ENCODE measurements at places on chromosomes 2 and 18.
A peak's percentile ranks its signal among the peaks of the same experiment; 100 is the strongest.

GRCh38 chr2:118348380-118349034 is 260.2 kb downstream of the INSIG2 start:
- DNase-seq = no peak

- DNase-seq = peak; percentile 51
These were observed 113.6 kb downstream of the CDH2 start for GRCh38 chr18:28063271-28063761.

DNA sequence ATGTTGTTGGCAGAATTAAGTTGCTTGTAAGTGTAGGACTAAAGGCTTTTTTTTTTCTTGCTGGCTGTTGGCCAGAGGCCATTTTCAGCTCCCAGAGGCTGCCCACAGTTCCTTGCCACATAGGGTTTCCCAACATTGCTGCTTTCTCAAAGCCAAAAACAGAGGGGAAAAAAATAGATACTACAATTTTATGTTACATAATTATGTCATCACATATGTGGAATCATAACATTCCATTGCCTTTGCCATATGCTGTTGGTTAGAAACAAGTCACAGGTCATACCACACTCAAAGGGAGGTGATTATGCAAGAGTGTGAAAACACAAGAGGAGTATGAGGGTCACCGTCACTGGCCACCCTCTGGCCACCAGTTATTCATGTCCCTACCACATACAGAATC is 154.5 kb downstream of the RTN4 start:
- peak; percentile 52 for DNase-seq

GRCh38 chr2:45011121-45011520 is 1.9 kb upstream of the SIX2 start:
- no peak for DNase-seq

DNA sequence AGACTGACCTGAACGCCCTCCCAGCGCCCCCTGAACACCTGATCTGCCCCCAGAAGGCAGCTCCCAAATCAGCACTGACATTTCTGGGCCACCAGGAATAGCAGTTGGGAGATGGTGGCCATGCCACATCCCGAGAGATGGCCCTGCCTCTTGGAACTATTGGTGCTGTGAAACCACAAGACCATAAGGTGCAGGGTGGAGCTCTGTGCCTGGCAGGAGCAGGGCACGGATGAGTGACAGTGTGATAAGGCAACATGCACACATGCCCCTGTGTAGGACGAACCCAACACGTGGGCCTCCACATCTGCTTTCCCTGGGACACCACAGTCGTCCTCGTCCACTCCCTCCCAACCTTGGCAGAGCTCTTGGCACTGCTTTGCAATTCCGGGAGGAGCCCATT is 26.9 kb downstream of the ANO7 start:
- no peak for DNase-seq

GRCh38 chr2:230901006-230901405 is 24.0 kb downstream of the GPR55 start:
- no peak for DNase-seq

- no peak for DNase-seq
These were observed 14.2 kb downstream of the INPP4A start for GRCh38 chr2:98458667-98459380.

DNA sequence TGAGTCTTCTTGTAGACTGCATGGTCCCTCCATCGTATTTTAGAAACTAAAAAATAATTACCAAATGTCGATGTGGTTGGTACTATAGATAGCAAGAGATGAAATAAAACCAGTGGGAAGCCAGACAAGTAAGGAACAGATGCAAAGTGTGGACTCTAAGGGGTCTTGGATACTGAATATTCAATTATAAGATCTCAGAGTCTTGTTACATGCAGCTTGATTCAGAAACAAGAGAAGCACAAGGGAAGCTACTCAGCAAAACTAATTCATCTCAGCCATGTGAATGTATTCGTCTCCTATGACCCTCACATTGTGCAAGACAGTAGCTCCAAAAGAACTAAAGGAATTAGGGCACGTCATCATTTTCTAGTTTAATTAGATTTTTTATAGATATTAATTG is 80.9 kb downstream of the CDH20 start:
- DNase-seq = no peak

DNA sequence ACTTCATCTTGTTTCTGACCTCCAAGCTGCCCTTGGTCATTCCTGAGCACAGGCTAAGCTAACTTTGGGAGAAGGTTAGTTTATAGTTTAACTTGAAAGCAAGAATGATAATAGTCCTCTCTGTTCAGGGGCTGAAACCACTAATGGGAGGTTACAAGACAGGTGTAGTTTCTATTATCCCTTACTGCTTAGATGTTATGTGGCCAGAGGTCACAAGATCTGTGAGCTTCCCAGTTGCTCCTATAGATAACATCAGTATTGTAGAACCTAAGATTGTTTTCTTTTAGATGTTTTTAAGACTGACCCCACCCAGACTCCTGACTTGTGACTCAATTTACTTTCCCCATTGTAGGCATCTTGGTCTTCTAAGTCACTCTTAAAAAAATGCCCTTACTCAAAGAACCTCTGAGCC is 94.8 kb upstream of the LPIN2 start:
- DNase-seq = no peak

DNA sequence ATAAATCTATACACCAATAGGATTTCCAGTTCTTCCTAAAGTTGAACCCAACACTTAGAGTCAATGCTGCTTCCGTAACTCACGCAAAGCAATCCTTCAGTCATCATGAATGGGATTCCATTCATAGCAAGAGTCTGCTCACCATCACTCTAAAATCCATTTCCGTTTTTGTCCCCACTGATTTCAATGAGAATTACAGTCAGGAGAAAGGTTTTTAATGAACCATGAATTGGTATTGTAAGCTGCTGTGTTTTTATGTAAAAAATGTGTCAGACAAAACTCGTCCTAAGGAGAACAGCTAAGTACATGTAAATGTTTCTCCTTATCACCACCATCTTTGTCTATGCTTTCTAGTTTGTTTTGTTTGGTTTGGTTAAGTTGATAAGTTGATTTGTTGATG is 391.5 kb downstream of the IRS1 start:
- DNase-seq = no peak

DNA sequence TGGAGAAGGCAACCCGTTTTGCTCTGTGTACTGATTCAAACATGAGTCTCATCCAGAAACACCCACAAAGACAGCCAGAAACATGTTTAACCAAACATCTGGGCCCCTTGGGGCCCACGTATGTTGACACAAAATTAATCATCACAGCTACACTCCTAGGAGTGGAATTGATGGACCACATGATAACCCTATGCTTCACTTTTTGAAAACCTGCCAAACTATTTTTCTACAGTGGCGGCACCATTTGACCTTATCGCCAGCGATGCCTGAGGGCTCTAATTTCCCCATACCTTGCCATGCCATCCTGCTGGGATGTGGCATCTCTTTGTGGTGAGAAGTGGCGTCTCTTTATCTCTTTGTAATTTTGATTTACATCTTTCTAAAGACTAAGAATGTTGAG is 38.5 kb downstream of the PSMG2 start:
- peak; percentile 94 for DNase-seq

GRCh38 chr2:105114551-105114950 is 76.7 kb downstream of the MRPS9 start:
- peak; percentile 76 for DNase-seq

Data from cardiac fibroblast (primary cell).